Renal pelvis (tissue), 12 donors: ENCODE measurements at places on chromosomes 3 and 15. TPM values are rescaled to one million over a fixed set of nuclear protein-coding genes. Genes with fewer than 3 reads are reported as not detected.

GRCh38 chr3:11424277-11424676 lies 152.1 kb downstream of the ATG7 start:
- no peak for DNase-seq

Gene CYP1A2
- 0.09 TPM for polyA plus RNA-seq

DNA sequence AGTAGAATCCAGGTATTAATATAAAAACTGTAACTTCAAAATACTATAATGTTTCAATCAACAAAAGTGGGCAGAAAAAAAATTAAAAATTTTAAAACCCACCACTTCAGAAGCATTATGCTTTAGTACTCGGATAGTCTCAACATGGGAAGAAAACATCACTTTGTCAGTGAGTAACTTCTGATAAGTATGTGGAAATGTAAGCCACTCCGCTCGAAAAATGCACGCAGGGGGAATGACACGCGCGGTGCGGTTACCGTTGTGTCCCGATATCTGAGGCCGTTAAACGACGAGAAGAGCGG lies 656 bp downstream of the NGLY1 start:
- no peak for DNase-seq

GRCh38 chr15:44971036-44971435 lies 14.5 kb downstream of the TERB2 start:
- no peak for DNase-seq

Gene ARL6IP5
- 95.5 TPM for polyA plus RNA-seq

GRCh38 chr3:190594171-190594570 lies 80.3 kb downstream of the IL1RAP start:
- DNase-seq, result no peak

GRCh38 chr3:24595796-24596195 lies 101.1 kb upstream of the THRB start:
- DNase-seq, result no peak

- DNase-seq, result no peak
These were observed 159.8 kb downstream of the AKAP13 start for GRCh38 chr15:85540085-85540797.

Gene GPR149
- not detected for polyA plus RNA-seq

Gene BNC1
- 0.26 TPM for polyA plus RNA-seq

DNA sequence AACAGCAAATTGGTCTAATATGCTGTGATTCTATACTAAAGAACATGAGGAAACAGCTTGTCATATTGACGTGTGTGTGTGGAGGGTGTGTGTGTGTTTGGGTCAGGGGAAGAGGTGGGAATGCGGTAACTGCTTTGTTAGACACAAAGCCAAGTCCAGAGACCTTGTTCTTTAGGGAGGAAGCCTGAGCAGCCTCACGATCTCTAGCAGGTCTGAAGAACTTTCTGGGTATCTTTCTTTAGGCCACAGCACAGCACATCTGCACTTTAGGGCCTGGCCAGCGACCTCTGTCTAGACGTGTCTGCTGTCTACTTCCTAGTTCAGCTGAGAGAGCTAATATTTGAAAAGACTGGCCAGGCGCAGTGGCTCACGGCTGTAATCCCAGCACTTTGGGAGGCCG lies 220.0 kb upstream of the TPRG1 start:
- DNase-seq, result no peak

GRCh38 chr3:160486459-160486869 lies 36.9 kb upstream of the TRIM59 start:
- DNase-seq, result no peak

DNA sequence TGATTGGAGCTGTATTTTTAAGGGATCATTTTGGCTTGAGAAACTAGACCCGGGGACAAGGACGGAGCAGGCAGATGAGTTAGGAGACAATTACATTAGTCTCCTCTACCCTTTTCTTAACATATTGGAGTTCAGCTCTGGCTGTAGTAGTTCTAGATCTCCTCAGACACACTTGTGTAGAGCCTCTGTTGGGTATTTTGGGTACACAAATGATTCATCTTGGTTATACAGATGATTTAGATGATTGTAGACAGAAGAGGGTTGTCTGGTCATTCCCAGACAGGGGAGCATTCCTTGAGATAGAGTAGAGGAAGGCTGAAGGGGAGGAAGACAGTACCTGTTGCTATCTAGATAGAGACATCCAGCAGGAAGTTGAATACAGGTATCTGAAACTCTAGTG lies 43.4 kb downstream of the CD86 start:
- DNase-seq, result no peak

Gene FAM174B
- 33.3 TPM for polyA plus RNA-seq

Gene FBXO40
- polyA plus RNA-seq, result not detected

- no peak for DNase-seq
These were observed 8.7 kb upstream of the PTX3 start for GRCh38 chr3:157427901-157428300.

DNA sequence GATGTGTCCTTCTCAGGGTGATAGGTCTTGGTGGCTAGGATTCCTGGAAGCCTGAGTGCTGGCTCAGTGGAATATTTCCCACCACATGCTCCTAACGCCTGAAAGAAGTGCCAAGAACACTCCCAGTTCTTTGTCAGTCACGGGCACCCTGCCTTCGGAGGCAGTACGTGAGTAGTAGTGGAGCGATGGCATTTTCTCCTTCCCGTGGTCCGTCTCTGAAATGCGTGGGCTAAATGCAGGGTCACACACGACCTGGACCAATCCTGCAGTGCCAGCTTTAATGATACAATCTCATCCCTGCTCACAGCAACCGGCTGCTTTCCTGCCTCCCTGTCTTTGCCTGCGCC lies 14.5 kb downstream of the H1-8 start:
- DNase-seq, result no peak

- no peak for DNase-seq
These were observed 41.1 kb downstream of the LARP6 start for GRCh38 chr15:70812827-70813364.

DNA sequence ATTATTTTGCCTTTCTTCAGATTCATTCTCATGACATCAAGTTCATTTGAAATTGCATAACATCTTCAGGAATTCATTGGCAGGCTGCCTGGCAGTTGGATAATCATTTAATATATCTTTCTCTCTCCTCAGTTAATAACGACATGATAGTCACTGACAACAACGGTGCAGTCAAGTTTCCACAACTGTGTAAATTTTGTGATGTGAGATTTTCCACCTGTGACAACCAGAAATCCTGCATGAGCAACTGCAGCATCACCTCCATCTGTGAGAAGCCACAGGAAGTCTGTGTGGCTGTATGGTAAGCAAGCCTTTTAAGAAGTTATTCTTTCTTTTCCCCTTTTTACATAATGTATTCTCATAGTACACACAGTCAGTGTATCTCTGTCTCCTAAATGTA lies 38.2 kb downstream of the TGFBR2 start:
- DNase-seq, result no peak

DNA sequence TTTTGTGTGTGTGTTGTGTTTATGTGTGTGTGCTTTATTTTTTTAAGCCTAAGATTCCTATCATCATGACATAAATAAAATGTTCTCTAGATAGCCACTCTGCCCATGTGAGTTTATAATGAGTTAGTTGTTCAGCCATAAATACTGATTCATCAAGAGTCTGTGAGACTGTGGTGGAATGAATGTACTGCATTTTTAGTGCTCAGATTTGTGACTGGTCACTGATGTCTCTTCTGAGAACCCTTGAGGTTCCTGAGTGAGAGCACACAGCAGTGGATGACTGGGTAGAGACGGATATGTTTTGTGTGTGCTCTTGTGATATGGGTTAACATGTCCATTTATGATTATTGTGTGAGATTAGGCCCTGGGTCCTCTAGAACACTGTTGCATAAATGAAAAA lies 51.2 kb downstream of the SETD5 start:
- no peak for DNase-seq

DNA sequence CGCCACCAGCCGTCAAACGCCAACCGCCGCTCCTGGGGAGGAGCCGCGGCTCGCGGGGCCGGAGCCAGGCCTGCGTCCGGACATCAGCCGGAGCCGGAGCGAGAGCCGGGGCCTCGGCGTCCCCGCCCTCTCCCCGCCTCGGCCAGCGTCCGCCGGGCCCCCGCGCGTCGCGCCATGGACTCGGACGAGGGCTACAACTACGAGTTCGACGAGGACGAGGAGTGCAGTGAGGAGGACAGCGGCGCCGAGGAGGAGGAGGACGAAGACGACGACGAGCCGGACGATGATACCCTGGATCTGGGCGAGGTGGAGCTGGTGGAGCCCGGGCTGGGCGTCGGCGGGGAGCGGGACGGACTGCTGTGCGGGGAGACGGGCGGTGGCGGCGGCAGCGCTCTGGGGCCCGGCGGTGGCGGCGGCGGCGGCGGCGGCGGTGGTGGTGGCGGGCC lies 359 bp downstream of the ARIH1 start:
- DNase-seq, result no peak

GRCh38 chr15:76181705-76182107 lies 121.9 kb downstream of the TMEM266 start:
- DNase-seq, result no peak

- no peak for DNase-seq
These were observed 43.8 kb downstream of the ADAMTS7 start for GRCh38 chr15:78767331-78767951.

DNA sequence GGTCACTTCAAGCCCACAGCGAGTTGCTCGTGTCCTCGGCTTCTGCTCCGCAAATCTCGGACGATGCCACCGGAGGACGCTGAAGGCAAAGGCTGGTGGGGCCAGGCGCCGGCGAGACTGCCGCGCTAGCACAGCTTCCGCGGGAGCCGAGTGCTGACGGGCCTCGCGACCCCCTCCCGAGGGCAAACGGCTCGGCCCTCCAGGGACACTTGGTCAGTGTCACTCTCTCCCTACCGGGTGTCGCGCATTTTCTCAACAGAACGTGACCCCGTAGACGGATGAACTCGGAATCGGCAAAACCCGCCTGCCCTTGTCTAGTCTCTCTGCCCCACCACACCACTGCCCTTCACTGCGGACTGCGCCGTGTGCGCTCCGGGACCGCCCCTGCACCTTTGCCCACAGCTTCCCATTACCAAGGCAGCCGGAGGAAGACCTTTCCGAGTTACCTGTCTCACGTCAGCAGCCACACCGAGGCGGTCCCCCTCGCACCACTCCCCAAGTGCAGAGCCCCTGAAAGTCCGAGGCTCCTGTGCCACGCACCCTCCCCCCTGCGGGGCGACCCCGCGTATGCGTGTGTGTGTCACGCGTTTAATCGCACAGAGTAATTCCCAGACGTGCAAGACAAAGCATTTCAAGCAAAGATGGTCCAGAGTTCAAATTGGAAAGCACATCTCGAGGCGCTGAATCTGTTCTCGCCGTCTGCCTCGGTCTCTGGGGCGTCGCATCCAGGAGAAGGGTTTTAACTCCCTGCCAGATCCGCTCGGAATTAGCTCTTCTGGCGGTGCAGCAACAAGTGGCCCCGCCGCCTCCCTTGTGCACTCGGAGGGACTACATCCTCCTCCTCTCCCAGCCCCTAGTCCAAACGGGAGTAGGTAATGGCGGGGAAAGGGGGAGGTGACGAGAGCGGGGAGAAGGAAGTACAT lies 245.0 kb upstream of the TOPAZ1 start:
- DNase-seq, result no peak

DNA sequence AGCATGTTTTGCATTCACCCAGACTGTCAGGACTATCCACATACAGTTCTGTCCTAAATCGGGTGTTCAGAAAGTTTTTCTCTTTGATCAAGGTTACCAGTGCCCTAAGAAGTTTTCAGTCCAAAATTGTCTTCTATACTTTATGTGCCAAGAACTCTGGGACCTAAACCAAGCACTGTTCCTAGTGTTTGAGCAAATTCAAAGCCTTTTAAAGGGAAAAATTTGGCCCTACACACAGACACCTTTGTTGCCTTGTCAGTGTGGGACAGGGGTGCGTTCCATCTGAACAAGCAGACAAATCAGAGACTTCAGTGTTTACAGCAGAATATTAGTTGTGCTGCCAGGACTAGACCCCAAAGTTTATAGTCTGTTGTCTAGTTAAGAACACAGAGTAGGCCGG lies 50.6 kb downstream of the DGKG start:
- DNase-seq, result no peak
